ENCODE measurements at places on chromosomes 13 and 19.

DNA sequence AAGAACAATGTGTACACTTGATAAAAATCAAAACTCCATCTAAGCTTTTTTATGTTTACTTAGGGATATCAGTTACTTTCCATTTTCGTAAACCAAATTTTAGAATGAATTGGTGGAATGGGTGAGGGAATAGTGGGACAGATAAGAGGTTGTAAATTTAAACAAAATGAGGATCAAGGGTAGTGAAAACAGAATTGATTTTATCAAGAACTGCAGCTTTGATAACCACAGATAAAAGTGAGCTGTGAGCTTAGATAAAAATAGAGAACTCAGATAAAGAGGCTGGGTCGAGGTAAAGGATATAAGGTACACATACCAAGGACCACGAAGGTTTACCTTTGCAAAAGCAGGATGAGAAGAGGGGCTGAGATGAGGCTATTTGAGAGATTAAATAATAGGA lies 813.2 kb upstream of the GPC6 start:
- DNase-seq: no peak

DNA sequence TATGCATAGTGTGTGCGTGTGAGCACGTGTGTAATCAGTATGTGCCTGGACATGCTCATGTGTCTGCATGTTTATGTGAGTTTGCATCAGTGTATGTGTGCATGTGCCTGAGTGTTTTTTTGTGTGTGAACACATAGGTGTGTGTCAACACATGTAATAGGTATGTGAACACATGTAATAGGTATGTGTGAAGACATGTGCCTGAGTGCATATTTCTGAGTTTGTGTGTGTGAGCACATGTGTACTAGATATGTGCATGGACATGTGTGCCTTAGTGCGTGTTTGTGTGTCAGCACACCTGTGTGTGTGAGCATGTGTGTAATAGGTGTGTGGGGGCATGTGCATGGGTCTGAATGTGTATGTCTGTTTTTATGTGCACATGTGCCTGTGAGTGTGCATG lies 7.4 kb downstream of the SPPL2B start:
- DNase-seq: no peak

- DNase-seq: no peak
Measured at GRCh38 chr13:94093652-94094315, 385.7 kb downstream of the DCT start.

- DNase-seq: no peak
Measured at GRCh38 chr13:35648201-35648600, 171.7 kb upstream of the MAB21L1 start.

DNA sequence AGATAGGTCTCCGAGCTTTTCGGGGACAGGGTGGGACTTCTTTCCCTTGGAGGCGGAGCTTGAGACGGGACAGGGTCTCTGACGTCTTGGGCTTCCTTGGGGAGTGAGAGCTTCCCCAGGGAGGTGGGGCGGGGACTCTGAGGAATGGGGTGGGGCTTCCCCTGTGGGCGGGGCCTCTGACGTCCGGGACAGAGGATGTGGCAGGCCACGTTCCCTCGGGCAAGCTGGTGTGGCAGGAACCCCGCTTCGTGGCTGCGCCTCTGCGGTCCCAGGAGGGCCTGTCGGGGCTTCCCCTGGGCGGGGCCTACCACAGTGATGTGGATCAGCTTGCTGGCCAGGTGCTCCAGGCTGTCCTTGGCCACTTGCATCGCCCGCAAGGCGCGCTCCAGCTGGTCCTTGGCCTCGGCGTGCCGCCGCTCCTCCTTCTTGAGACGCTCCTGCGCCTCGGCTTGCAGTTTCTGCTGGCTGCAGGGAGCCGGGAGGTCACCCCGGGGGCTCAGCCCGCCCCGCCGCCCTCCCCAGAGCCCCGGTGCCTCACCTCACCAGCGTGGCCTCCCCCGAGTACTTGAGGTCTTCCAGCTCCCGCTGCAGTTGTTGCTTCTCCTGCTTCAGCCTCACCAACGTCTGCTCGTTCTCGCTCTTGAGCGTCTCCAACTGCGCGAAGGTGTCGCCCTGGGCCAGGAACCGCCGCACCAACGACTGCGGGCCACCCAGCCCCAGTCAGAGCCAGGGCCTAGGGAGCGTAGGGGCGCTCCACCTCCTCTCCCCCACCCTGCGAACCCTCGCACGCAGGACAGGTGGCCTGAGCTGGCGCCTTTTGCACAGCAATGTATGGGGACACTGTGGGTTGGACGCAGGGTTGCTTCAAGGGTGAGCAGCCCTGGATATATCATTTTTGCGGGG lies 3.3 kb upstream of the RGL3 start:
- peak; percentile 60 for DNase-seq

DNA sequence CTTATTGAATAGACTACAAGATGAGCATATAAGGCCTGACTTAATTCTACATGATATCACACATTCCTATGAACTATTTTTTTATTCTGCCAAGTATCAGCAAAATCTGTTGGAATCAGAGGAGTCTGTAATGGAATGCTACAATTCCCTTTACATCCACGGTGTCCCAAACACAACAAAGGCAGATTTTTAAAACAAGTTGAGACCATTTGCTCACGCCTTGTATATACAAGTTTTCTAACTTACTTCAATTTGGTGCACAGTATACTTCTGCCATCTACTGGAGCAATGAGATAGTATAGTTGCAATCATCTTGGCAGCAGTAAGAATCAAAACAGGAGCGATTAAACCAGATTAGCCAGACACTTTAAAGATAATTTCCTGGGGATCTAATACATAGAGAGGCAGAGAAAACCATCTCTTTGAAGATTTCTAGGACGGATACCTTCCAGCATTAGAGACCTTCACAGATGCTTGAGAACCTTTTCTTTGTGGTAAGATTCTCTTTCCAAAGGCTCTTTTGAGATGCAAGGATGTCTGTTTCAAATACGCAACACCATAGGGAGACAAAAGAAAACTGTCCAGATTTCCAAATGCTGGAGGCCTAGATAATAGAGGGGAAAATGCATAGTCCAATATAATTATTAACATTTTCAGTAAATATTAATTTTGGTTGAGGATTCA lies 302.0 kb upstream of the MIR17HG start:
- peak; percentile 71 for DNase-seq

GRCh38 chr13:93776936-93777335 lies 550.3 kb downstream of the GPC6 start:
- DNase-seq: no peak

GRCh38 chr13:21735701-21736401 lies 65.0 kb downstream of the FGF9 start:
- no peak for DNase-seq

DNA sequence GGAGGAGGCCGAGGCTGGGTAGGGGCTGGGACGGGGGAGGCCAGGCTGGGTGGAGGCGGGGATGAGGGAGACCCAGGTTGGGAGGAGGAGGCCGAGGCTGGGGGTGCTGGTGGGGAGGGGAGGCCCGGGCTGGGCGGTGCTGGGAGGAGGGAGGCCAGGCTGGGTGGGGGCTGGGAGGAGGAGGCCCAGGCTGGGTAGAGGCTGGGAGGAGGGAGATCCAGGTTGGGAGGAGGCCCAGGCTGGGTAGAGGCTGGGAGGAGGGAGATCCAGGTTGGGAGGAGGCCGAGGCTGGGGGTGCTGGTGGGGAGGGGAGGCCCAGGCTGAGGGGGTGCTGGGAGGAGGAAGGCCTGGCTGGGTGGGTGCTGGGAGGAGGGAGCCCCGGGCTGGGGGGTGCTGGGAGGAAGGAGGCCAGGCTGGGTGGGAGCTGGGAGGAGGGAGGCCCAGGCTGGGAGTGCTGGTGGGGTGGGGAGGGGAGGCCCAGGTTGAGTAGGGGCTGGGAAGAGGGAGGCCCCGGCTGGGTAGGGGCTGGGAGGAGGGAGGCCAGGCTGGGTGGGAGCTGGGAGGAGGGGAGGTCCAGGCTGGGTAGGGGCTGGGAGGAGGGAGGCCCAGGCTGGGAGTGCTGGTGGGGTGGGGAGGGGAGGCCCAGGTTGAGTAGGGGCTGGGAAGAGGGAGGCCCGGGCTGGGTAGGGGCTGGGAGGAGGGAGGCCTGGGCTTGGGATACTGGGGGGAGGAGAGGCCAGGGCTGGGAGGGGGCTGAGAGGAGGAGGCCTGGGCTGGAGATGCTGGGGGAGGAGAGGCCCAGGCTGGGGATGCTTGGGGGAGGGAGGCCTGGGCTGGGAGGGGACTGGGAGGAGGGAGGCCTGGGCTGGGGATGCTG lies 10.7 kb downstream of the TPGS1 start:
- DNase-seq: no peak

- no peak for DNase-seq
Measured at GRCh38 chr13:111033172-111034130, 81.7 kb upstream of the ARHGEF7 start.

DNA sequence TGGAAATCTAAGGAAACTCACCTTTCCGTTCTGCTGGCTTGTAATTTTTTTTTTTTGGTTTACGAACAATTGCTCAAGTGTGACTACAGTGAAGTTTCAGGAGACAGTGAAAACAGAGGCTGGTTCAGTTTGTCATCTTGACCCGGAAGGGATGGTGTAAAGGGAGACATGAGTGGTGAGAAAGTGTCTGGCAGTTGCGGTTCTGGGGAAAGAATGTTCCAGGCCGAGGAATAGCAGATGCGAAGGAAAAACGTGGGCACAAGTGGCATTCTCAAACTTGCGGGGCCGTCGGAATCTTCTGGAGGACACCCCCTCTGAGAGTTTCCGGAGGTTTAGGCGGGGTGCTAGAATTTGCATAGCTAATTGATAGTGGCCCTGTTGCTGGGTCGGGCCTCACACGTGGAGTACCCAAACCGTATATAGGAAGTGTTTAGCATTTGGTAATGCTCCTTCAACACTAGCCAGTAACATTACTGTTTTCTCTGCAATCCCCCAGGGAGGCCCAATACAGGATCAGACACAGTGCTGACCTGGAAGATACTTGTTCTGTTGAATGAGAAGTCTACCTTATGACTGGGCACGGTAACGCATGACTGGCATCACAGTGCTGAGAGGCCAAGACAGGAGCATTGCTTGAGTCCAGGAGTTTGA lies 2.8 kb upstream of the TNFSF9 start:
- no peak for DNase-seq

DNA sequence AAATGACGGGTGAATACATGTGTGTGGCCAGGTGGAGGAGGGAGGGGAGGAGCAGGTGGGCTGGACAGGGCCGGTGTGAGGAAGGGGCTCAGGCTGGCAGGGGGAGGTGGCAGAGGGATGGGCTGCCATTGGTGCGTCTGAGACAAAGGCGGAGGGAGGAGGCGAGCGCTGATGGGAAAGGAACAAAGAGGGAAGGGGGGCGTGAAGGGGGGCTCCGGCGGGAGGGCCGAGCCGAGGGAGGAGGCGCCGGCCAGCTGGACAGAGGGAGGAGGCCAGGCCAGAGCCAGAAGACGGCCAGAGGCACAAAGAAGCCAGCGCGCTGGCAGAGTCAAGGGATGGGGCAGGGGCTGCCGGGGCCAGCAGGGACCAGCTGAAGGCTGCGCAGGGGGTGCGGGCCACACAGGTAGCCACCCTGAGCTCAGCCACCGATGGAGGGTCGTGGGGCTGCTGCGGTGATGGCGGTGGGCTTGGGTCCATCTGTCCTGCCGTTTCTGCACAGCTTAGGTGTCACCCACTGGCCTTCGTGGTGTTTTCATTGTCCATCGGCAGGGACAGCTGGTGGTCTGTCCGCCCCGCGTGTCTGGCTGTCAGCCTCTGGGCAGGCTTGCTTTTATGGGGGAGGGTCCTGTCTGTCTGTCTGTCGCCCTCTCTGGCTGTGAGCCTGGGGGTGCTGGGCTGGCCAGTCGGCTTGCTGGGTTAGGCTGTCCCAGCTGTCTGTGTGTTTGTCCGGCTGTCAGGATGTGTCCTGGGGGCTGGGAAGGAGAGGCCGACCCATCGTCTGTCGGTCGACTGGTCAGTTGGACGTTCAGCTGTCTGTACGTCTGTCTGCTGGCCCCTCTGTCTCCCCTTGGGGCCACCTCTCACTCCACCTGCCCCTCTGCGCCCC lies 2.2 kb downstream of the APC2 start:
- no peak for DNase-seq

GRCh38 chr13:101511161-101511560 lies 58.7 kb downstream of the ITGBL1 start:
- DNase-seq: no peak

DNA sequence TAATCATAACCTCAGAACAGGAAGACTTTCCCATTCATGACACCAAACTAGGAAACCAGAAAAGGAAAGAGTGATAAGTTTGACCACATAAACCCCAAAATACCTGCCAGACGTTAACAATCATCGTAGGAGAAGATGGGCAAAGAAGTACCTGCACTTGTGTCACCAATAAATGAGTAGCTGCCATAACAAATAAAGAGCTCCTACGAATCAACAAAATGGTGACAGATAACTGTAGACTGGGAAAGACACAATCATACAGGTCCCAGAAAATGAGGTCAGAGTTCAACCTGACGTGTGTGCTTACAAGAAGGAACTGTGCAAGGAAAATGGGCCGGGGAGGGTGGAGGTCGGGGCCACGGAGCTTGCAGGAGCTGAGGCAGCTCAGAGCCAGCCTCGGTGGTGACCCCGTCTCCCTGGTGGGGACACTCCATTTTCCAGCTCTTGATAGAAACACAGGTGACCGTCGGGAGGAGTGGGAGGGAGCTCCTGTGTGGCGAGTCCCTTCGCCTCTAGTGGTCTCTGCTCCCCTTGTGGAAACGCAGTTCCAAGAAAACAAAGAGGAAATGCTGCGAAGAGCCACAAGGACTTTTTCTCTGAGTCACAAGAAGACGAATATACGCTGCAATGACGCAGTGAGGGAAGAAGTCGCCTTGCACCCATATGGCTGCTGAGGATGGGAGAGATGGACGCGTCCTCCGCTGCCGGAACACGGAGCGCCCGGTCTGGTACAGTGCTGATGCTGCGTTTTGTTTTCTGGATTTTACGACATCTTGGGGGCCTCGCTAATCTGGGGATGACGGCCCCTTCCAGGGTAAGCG lies 9.5 kb downstream of the PIP5K1C start:
- no peak for DNase-seq

GRCh38 chr13:101626925-101627555 lies 174.6 kb downstream of the ITGBL1 start:
- no peak for DNase-seq

DNA sequence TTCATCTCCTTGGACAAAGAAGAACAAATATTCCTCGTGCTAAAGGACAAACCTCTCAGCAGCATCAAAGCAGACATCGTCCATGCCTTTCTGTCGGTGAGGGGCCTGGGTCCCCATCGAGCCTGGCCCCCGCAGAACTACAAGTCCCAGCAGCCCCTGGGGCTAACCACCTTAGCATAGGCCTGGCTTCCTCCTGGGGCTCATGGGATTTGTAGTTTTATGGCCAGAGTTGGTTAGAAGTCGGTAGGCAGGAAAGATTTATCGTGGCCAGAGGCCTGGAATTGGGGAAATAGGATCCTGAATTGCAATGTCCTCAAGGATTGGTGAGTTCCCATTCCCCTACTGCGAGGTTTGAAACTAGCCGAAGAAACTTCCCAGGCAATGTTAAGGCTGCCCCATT lies 19.6 kb downstream of the TMEM150B start:
- DNase-seq: peak; percentile 78

DNA sequence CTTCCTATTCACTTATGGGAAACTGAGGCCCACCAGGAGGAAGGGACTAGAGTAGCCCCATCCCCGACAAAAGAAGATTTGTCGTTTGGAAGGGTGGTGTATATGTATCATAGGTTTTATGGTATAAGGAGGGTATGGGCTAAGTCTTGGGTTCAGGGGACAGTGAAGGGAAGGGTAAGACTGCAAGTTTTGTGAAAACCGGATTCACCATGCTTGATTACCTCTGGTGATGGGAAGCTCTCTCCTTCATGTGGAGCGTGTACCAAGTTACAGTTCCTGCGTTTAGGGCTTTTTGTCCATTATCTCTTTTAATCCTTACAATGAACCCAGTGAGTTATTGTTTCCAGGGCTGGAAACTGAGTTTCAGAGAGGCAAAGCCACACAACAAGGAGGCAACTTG lies 3.8 kb downstream of the VASP start:
- DNase-seq: no peak

All from HEK293T (cell line).